CD4-positive, alpha-beta T cell treated with Interleukin-6 at 100 ng/mL for 8 hours (primary cell): ENCODE measurements at places on chromosomes 7 and 10.

DNA sequence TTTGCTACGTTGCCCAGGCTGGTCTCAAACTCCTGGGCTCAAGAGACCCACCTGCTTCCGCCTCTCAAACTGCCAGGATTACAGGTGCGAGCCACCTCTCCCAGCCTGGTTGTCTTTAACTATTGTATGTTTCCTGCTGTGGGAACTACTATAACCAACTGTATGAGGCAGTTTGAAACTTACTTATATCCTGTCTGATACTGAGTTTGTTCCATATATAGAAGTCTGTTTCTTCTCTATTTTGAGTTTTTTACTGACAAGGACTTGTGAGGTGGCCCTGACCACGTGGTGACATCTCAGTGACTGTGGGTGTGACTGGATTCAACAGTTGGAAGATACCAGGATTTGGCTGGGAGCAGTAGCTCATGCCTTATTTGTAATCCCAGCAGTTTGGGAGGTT, 14.2 kb downstream of the FBH1 start:
- no peak for DNase-seq

DNA sequence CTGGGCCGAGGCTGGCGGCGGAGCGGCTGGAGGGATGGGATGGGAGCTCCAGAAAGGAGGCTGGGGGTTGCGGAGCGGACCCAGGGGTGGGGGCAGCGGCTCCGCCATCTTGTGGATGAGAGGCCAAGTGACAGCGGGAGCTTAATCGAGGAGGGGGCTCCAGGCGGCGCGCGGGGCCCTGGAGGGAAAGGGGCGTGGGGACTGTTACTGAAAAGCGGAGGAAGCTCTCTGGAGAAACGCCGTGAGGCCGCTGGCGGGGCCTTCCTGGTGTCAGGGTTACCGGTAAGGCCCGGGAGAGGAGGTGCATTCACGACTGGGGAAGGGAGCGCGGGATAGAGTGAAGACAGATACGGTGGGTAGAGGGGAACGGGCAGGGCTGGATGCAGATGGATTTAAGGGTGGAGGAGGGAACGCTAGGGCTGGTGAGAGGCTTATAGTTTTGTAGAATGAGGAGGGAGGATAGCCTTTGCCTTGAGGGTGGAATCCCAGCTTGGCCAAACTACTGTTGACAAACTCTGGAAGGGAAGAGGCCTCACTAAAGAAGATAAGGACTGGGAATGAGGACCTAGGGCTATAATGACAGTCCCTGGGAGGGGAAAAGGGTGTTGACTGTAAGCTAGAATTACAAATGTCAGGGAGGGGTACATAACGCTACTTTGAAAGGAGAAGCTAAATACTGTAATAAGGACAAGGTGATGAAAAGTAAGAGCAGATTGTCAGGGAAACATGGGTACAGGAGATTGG, 535 bp downstream of the BTRC start:
- peak; percentile 25 for DNase-seq

- DNase-seq = no peak
Observed at GRCh38 chr10:14020037-14020664, 310.6 kb downstream of the FRMD4A start.

DNA sequence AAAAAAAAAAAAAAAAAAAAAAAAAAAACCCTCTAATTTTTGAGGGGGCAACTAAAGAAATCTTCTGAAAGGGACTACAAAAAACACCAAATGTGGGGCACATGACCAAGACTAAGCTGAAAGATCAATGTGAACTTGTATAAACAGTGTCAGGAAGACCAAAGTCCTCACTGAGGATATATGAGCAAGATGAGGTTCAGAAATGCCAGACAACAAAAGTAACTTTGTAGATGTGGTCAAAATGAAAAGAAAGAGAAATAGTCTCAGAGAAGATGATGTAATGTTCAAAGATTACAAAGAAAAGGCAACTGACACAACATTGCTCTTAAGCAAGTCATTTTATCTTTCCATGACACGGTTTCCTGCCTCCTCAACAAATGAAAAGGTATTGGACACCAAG, 48.7 kb upstream of the PTPRZ1 start:
- DNase-seq = no peak

GRCh38 chr10:17851611-17852010, 42.5 kb downstream of the MRC1 start:
- no peak for DNase-seq

DNA sequence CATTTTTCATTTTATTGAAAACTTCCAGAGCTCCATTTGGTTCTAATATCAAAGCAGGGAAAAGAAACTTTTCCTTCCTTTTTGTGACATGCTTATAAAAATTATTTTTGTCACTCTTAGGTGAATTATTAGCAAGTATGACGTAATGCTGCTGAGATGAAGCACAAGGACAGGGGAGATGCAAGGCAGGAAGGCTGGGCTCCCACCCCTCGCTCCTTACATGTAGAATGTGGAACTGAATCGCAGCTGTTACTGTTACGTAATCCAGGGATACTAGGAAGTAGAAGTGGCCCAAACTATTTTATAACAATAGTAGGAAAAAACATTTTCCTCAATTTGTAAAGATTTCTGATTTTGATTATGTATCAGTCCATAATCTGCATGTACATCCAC, 17.1 kb upstream of the GTPBP4 start:
- DNase-seq = no peak

- DNase-seq = no peak
Observed at GRCh38 chr10:116802474-116802873, 46.8 kb upstream of the ENO4 start.

DNA sequence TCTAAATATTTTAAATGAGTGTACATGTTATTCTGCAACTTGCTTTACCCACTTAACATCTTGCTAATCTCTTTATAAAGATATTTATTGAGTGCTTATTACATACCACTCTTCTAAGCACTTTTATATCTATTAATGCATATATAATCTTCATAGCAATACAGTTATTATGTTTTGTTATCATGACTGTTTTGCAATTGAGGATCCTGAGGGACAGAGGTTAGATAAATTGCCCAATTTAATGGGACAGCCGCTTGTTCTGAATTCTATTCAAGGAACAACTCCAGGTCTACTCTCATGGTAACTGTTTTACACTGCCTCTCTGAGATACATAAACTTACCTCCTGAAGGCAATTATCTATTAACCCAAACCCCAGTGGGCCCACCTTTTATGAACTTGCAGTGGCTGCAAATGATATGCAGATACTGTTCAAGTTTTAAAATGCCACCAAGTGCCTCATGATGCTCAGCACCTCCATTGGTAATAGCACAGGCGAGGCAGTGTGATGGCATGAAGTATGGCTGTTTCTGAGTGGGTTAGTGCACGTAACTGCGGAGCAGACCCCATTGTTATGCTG, 60.5 kb downstream of the PON1 start:
- no peak for DNase-seq

GRCh38 chr7:1078985-1079384, 8.9 kb upstream of the GPER1 start:
- no peak for DNase-seq

- DNase-seq = no peak
Observed at GRCh38 chr7:38699471-38699870, 68.3 kb upstream of the AMPH start.

DNA sequence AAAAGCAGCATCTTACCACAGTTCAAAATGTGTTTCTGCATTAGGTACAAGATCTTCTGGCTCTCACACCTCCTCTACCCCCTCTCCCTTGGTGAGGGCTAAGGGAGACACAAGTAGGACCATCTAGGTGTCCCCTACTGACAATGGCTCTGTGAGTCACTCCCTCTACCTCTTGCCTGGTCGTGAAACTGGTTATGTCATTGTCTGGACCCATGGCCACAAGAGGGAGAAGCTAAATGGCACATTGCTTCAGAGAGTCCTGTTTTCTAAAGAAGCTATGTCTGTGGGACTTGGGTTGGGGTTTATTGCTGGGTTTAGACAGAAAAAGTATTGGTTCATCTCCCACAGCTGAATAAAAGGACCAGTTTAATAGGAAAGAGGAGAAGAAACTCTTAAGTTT, 4.0 kb upstream of the PLXNA4 start:
- no peak for DNase-seq

GRCh38 chr10:12189426-12189825, 6.3 kb downstream of the NUDT5 start:
- DNase-seq = no peak

DNA sequence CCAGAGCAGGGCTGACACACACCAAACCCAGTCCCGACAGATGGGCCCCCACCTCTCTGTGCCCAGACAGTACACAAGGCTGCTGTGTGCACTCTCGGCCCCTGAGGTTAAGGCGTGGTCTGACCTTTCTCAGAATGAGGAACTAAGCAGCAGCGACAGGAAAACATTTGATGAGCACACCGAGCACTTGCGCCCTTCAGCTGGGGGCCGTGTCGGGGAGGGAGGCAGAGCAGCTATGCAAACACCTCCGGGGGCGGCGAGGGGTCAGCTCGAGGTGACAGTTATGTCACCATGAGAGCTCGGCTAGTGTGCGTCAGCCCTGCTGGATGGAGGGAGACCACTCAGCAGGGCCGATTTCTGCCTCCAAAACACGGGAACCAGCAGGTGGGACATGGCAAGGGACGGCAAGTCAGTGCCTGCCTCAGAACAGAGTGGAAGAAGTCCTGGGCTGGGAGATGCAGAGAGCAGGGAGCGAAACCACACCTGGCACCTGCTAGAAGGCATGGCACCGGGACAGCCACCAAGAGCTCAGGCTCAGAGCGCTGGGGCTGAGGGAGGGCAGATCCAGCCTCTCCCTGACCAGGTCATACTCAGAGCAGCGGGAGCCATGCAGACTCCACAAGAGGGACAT, 57.4 kb downstream of the CHST15 start:
- DNase-seq = peak; percentile 18

- DNase-seq = no peak
Observed at GRCh38 chr10:59037018-59037389, 139.4 kb upstream of the PHYHIPL start.

- no peak for DNase-seq
Observed at GRCh38 chr10:24513155-24513554, 210.5 kb downstream of the ARHGAP21 start.

DNA sequence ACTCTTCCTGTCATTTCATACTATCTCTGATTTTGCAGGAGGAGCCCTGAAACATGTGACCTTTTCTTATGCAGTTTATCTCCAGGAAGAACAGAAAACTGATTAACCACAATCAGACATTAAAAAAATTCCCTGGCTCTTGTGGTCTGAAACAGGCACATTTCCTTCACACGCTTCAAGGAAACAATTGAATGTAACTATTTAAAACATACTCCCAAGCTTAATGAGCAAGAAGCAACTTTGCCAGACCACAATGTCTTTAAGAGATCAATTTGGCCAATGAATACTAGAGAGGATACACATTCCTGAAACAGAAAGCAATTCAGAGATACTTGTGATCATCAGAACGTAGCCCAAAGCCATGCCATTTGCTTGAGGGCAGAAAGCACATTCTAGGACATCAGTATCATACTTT, 65.8 kb downstream of the PIP4K2A start:
- no peak for DNase-seq

GRCh38 chr10:15784662-15785300, 65.1 kb upstream of the ITGA8 start:
- DNase-seq = no peak

DNA sequence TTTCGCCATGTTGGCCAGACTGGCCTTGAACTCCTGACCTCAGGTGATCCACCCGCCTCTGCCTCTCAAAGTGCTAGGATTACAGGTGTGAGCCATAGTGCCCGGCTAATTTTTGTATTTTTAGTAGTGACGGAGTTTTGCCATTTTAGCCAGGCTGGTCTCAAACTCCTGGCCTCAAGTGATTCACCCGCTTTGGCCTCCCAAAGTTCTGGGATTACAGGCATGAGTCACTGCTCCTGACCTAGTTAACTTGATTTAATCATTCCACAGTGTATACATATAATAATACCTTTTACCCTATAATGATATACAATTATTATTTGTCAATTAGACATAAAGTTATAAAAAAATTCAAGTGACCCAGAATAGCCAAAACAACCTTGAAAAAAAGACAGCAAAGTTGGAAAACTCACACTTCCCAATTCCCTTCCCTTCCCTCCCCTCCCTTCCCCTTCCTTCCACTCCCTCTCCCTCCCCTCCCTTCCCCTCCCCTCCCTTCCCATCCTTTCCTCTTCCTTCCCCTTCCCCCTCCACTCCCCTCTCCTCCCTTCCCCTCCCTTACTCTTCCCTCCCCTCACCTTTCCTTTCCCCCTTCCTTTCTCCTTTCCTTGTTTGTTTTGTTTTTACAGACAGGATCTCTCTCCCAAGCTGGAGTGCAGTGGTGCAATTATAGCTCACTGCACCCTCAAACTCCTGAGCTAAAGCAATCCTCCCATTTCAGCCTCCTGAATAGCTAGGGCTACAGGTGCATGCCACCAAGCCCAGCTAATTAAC, 14.8 kb upstream of the ZMIZ2 start:
- DNase-seq = no peak

- no peak for DNase-seq
Observed at GRCh38 chr10:48898426-48898825, 41.2 kb downstream of the LRRC18 start.

DNA sequence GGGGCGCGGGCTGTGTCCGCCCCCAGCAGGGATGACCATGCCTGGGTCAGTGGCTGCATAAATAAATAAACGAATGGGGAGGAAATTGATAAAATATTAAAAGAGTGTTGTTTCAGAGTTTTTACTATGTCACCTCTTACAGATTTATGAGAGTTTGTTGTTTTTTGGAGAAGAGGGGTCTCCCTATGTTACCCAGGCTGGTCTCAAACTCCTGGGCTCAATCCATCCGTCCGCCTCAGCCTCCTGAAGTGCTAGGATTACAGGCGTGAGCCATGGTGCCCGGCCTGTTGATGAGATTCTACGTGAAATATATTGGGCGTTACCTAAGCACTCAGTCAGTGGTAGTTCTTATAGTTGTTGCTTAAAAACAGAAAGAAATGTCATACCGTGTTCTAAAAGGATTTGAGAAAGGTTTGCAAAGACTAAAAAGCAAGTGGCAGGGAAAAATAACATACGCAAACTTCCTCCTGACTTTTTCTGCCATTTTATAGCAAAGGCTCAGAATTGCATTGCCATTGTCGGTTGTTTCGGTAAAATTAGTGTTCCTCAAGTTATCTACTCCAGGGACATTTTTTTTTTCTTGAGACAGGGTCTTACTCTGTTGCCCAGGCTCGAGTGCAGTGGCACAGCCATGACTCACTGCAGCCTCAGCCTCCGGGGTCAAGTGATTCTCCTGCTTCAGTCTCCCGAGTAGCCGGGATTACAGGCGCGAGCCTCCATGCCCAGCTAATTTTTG, 39.5 kb upstream of the FOXK1 start:
- no peak for DNase-seq

DNA sequence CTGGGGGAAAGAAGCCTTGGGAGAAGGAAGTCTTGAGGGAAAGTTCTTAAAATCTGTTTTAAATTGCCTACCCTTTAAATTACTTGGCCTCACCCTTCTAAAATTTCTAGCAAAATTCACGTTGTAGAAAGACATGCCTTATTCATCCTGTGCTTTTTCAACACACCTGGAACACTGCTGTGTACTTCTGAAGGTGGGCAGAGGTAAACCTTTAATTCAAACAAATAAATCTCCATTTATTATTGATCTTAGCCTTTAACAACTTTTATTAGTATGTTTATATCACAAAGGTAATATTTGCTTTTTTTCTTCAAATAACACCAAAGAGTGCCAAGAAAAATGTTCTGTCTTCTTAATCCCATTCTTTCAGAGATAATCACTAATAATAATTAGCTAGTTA, 30.7 kb downstream of the DNAJB9 start:
- no peak for DNase-seq

- no peak for DNase-seq
Observed at GRCh38 chr10:114437473-114438292, 33.4 kb upstream of the AFAP1L2 start.
